ENCODE measurements at places on chromosomes 2 and 18. TPM values are rescaled to one million over a fixed set of nuclear protein-coding genes. Genes with fewer than 3 reads are reported as not detected.
A peak's percentile ranks its signal among the peaks of the same experiment; 100 is the strongest.

The UGT1A10 gene
- 1.0 TPM for total RNA-seq

The RAB27B gene
- 0.42 TPM for total RNA-seq

The DCDC2C gene
- not detected for total RNA-seq

The TEKT4 gene
- total RNA-seq: not detected

The SPAST gene
- 31.7 TPM for total RNA-seq

GRCh38 chr2:17717666-17718065 is 35.9 kb downstream of the SMC6 start:
- H3K4me3 ChIP-seq: no peak overlapping the region
- H3K36me3 ChIP-seq: no peaks in the 10 kb centered on the region
- H3K27me3 ChIP-seq: no peaks in the 10 kb centered on the region
- H3K27ac ChIP-seq: no peak overlapping the region
- H3K4me1 ChIP-seq: peaks cover 6% of the 10 kb centered on the region

- DNase-seq: no peak
- H3K36me3 ChIP-seq: no peaks in the 10 kb centered on the region
- H3K4me3 ChIP-seq: no peak overlapping the region
- no peak overlapping the region for H3K27ac ChIP-seq
- peaks cover 7% of the 10 kb centered on the region for H3K4me1 ChIP-seq
Measured at GRCh38 chr2:230671117-230671516, 41.5 kb upstream of the CAB39 start.

DNA sequence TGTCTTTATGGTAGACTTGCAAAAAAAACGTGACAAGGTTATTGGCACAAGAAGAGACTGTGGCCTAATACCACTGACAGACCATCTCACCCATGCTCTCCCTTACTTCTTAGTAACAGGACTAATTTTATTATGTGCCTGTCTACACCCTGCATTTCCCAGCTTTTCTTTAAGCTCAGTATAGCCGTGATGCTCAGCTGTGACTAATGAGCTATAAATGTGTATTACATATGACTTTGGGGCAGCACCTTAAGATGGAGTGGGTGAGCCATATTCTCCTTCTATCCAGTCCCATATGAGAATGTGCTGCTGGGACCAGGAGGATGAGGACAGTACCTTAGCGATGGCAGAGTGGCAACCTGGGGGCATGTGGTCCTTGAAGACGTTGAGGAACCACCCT is 293.5 kb downstream of the RNF144A start:
- no peak overlapping the region for H3K27ac ChIP-seq
- H3K4me3 ChIP-seq: no peak overlapping the region
- no peaks in the 10 kb centered on the region for H3K4me1 ChIP-seq
- DNase-seq: no peak

DNA sequence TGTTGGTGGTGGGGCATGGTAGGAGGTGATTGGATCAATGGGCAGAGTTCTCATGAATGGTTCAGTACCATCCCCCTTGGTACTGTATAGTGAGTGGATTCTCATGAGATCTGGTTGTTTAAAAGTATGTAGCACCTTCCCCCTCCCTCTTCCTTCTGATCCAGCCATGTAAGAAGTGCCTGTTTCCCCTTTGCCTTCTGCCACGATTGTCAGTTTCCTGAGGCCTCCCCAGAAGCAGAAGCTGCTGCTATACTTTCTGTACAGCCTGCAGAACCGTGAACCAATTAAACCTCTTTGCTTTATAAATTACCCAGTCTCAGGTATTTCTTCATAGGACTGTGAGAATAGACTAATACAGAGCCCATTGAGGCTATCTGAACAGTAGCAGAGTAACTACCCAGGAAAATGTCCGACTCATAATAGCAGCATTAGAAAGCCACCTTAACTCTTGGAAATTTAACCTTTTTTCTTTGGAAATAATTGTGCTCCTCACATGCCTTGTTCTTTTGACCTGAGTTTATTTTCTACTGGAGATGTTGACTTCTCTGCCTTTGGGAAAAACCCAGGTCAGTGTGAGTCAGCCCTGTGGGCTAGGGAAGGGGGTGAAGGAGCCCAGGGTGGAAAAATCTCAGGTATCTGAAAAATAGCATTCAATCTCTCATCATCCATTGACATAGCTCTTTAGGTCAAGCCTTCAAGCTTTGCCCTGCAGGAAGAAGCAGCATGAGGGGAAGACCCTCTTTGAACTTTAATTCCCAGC is 18.1 kb downstream of the CYP1B1 start:
- no peak overlapping the region for H3K4me3 ChIP-seq
- H3K4me1 ChIP-seq: no peaks in the 10 kb centered on the region
- H3K27me3 ChIP-seq: no peaks in the 10 kb centered on the region
- H3K27ac ChIP-seq: no peak overlapping the region

DNA sequence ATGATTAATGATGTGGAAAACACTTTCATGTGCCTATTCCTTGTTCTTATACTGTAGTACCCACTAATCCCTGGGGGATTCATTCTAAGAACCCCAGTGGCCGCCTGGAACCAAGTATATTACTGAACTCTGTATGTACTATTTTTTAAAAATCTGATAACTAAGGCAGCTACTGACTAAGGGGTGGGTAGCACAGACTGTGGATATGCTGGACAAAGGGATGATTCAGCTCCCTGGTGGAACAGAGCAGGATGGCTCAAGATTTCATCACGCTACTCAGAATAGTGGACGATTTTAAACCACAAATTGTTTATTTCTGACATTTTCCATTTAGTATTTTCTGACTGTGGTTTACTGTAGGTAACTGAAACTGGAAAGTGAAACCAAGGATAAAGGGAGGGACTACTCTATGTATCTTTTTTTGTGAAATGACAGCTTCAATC is 41.8 kb upstream of the CDC42EP3 start:
- H3K4me1 ChIP-seq: peaks cover 20% of the 10 kb centered on the region
- H3K36me3 ChIP-seq: no peaks in the 10 kb centered on the region
- H3K4me3 ChIP-seq: no peak overlapping the region
- DNase-seq: no peak
- H3K27me3 ChIP-seq: no peaks in the 10 kb centered on the region
- no peak overlapping the region for H3K27ac ChIP-seq

DNA sequence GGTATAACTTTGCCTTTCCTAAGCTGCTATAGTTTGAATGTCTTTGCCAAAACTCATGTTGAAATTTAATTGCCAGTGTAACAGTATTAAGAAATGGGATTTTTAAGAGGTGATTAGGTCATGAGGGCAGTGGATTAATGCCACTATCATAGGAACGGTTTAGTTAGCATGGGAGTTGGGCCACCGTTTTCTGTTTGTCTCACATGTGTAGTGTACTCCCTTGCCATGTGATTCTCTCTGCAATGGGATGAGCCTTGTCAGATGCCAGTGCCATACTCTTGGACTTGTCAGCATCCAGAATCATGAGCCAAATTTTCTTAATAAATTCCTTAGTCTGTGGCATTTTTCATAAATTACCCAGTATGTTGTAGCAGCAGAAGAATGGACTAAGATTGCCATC is 388.9 kb upstream of the RGPD4 start:
- H3K4me1 ChIP-seq: no peaks in the 10 kb centered on the region
- no peak for DNase-seq
- no peaks in the 10 kb centered on the region for H3K36me3 ChIP-seq
- no peak overlapping the region for H3K27ac ChIP-seq

DNA sequence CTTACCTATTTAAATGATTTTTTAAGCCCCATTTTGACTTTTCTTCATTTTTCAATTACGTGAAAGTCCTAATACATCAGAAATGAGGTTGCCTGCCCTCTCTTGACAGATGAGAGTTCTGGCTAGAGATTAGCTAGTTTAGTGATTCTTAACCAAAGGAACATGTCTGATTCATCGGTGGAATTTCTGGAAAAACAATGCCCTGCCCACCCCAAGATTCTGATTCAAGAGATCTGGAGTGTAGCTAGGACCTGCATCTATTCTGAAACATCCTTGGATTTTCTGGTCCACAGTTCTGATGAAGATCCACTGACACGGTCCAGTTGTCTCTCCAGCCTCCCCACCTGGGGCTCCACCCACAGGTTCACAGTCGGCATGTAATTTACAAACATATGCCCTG is 111.2 kb downstream of the KLF7 start:
- H3K27me3 ChIP-seq: no peaks in the 10 kb centered on the region
- H3K4me1 ChIP-seq: no peaks in the 10 kb centered on the region
- no peak overlapping the region for H3K4me3 ChIP-seq

DNA sequence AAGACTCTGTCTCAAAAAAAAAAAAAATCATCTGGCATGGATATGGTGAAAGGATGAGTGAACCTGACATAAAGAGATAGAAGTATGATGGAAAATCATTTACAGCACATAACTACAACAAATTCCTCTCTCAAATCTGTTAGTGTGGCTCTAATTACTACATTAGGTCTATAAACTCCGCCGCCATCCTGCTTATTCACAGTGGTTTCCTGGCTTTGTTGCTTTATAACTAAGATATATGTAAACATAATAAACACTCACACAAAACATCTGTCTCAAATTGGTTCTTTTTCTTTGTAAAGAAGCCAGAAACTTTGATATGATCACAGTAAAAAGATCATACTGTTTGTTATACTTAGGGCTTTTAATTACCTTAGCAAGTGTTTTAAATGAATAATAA is 412.6 kb upstream of the FAM98A start:
- no peaks in the 10 kb centered on the region for H3K27me3 ChIP-seq
- H3K4me1 ChIP-seq: 0 out of 2 replicates have a peak, but pooled peaks cover 3% of the 10 kb centered on the region
- no peaks in the 10 kb centered on the region for H3K36me3 ChIP-seq
- DNase-seq: no peak
- no peak overlapping the region for H3K4me3 ChIP-seq

- no peaks in the 10 kb centered on the region for H3K36me3 ChIP-seq
- no peak overlapping the region for H3K4me3 ChIP-seq
- H3K27me3 ChIP-seq: no peaks in the 10 kb centered on the region
- no peaks in the 10 kb centered on the region for H3K4me1 ChIP-seq
Measured at GRCh38 chr2:182300608-182301007, 126.2 kb downstream of the PDE1A start.

DNA sequence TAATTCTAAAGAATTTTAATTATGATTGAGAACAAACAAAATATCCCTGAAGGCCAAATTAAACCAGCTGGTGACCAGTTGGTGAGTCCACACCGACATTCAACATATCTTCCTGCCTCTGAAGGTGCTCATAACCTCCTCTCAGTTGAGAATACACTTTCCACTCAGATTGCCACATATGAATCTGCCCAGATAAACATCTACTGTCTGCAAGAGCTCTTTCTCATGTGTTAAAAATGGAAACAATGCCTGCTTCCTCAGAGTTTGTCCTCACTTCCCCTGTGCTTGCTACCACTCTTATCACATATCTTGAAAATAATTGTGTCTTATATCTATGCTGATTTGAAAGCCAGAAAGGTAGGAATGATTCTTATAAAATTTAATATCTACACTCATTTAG is 177.7 kb upstream of the GULP1 start:
- no peaks in the 10 kb centered on the region for H3K27me3 ChIP-seq
- no peak overlapping the region for H3K4me3 ChIP-seq
- H3K27ac ChIP-seq: no peak overlapping the region
- DNase-seq: no peak

DNA sequence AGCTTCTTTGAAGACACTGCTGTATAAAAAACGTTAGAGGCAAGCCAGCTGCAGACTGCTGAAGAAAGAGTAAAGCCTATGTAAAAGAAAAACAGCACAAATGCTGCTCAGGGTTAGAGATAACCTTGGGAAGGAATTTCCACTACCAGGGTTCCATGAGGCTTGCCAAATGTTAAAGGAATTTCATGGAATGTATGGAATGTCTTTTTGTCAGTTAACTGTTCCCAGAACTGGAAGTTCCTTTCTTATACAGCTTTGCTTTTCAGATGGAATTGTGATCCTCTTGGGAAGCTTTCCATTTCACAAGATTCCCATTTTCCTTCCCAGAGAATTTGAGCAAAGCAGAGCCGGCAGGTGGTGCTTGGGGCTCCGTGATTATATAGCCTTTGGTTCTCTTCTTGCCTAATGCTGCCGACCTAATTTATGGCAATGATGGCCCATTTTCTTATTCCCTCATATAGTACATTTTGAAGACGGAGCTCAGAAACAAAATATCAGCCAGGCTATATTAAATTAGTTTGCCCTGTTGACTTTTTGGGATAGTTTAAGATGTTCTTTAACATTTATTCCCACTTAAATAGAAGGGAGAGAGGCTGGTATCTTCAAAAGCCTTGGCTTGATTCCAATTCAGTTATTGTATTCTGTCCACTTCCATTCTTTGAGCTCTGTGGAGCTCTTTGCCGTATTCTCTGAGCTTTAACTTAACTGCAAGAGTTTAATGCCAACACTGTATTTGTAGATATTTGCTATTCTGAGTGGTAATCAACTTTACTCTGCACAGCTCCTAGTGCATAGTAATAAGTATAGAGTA is 162.3 kb downstream of the PHLPP1 start:
- DNase-seq: no peak
- no peak overlapping the region for H3K4me3 ChIP-seq
- peak overlapping the region; percentile 72 for H3K27ac ChIP-seq
- H3K4me1 ChIP-seq: peaks cover 41% of the 10 kb centered on the region
- no peaks in the 10 kb centered on the region for H3K27me3 ChIP-seq

DNA sequence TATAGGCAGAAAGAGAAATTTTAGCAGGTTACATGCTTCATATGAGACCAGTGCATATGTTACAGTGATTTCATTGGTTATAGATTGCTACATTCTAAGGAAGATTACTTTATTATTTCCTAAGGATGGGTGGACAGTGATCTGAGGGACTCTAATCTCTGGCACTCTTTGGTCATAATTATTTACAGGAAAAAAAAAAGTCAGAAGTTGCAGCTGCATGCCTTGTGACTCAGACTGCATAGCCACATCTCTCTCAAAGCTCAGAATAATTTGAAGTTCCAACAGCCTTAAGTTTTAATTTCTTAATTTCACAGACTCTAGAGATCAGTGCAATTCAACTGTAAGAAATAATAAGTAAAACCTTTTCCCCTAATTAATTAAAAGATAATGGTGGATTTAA is 27.1 kb upstream of the BARD1 start:
- no peak overlapping the region for H3K27ac ChIP-seq
- H3K4me1 ChIP-seq: no peaks in the 10 kb centered on the region
- no peak overlapping the region for H3K4me3 ChIP-seq
- H3K27me3 ChIP-seq: no peaks in the 10 kb centered on the region

DNA sequence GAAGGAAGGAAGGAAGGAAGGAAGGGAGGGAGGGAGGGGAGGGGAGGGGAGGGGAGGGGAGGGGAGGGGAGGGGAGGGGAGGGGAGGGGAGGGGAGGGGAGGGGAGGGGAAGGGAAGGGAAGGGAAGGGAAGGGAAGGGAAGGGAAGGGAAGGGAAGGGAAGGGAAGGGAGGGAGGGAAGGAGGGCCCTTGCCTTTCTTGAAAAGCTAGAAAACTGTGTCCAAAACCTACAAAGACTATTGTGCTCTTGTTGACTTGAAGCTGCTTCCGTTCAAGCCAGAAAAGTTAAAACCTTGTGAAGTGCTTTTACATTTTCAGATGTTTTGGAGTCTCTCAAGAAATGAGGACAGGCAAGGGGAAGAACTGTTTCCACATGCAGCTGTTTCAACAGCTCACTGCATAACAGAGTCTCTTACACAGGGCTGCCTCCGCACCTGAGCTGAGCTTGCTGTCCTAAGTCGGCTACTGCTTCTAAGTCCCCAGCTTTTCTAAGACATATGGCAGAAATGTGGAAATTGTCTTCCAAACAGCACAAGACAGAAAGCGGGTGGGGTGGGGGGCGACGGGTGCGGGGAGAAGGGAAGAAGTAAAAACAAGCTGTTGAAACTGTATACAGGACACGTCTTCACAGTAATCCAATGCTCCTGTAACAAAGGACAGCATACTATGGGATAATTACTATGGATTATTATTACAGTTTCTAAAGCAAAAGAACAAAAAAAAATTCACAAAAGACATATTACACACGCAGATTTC is 46.1 kb downstream of the BCL11A start:
- no peaks in the 10 kb centered on the region for H3K36me3 ChIP-seq
- 0 out of 2 replicates have a peak, but pooled peaks cover 2% of the 10 kb centered on the region for H3K4me1 ChIP-seq
- H3K4me3 ChIP-seq: no peak overlapping the region

- no peaks in the 10 kb centered on the region for H3K36me3 ChIP-seq
- no peaks in the 10 kb centered on the region for H3K27me3 ChIP-seq
- 0 out of 2 replicates have a peak, but pooled peaks cover 6% of the 10 kb centered on the region for H3K4me1 ChIP-seq
Measured at GRCh38 chr2:106885971-106886915, at the start of gene ST6GAL2. Gene ST6GAL2, minus strand, starts transcription at chr2:106886167. Its CDS starts 42,190 bp downstream, at chr2:106843977.

Measured in Caco-2 (cell line).